ENCODE measurements at places on chromosomes 16 and 17. TPM values are rescaled to one million over a fixed set of nuclear protein-coding genes. Genes with fewer than 3 reads are reported as not detected.
A peak's percentile ranks its signal among the peaks of the same experiment; 100 is the strongest.

GRCh38 chr16:49800876-49801275 is 55.0 kb downstream of the ZNF423 start:
- DNase-seq, result no peak

The ITPRIPL2 gene
- total RNA-seq, result 47.4 TPM

DNA sequence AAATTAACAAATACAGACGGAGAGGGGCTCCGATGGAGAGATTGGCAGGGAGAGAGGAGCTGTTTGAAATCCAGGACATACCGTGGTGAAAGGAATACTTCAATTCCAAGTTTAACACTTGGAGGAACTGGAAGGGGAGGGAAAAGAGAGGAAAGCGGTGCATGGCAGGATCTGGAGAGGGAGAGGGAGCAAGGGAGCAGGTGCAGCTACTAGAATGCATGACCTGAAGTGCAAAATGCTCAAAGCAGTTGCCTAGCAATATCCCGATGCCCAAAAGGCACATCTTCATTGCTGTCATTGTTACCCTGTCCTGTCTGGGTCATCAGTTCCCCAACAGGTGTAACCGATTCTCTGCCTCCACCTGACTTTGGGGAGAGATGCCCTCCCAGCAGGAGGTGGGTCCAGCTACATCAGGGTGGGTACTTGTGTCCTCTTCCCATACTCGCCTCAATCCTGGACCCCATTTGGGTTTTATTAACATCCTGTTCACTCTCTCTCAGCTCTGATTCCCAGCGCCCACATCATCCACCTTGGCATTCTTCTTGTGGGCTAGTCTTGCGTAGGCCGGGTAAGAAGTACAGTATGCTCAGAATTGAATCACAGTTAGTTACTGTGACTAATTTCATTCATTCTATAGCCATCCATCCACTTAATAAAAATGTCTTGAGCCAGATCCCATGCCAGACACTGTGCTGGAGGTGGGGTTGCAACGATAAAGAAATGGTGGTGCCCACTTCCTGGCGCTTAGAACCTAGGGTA is 37.4 kb upstream of the EMP2 start:
- DNase-seq, result no peak

The SLC6A2 gene
- total RNA-seq, result 2.6 TPM

DNA sequence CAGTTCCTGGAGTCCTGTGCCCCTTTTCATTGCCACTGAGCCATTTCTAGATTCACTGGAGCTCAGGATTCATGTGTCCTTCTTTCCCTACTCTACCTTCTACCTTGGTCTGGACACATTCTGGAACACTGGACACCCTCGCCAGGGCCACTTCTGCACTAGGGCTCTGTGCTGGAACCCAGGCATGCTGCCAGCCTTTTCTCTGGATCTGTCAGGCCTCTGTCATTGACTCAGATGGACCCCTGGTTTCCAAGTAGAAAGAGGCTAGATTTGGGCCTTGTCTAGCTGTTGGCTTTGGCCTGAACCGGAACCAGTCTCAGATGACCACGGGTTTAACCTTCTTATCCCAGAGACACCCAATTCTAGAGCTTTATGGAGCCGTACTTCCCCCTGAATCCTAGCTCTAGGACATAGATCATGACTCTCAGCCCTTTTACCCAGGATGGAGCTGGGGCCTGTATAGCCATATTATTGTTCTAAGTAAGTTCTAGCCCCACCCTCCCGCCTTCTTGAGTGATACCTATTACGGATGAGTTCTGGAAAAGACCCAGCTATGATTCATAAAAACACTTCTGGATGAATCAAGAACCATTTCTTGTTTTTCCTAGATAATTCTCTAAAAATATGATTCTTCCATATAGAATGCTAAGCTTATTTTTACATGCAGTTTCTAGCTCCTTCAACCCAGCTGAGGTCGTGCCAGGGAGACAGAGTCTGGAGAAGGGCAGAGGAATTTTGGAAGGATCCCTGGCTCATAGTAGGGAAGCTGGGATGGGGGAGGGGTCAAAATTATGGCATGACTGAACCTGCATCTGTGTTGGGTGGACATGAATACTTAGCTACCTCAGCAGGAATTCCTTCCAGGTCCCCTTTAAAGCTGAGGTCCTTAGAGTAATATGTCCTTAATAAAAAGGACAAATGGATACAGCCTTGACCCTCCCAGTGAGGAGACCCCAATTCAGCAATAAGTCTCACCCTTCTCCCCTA is 1.1 kb upstream of the CHRNB1 start:
- DNase-seq, result no peak

The TBC1D3B gene
- 2.9 TPM for total RNA-seq

GRCh38 chr16:2009791-2010510 is at the start of gene ZNF598:
ZNF598 (minus strand) TSS chr16:2009821.
- peak; percentile 88 for DNase-seq

GRCh38 chr17:1275962-1276736 is 3.3 kb upstream of the TRARG1 start:
- peak; percentile 40 for DNase-seq

DNA sequence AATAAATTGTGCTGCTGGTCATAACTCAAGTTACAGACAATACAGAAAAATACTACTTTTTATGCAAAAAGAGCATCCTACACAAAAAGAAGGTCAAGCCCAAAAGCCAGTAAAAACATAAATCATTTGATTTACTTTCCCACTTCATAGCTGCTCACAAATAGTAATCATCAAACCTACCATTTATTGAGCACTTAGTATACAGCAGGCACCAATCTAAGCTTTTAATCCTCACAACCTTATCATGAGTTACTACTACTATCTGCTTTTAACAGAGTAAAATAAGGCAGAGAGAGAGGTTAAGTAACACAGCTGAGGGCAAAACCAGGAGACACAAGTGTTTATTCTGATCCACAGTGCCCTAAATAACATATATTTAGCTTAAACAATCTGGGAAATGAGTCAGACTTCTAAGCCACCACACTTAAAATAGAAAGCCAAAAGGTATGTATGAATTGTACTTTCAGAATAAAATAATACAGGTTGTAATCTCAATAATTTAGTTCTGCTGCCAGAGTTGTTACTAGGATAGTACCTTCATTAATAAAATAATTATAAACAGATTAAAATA is 1.7 kb upstream of the AARS1 start:
- DNase-seq, result no peak

The PRAC2 gene
- not detected for total RNA-seq

- DNase-seq, result no peak
Measured at GRCh38 chr17:65371702-65372101, 189.7 kb downstream of the AXIN2 start.

- no peak for DNase-seq
Measured at GRCh38 chr16:12664164-12664733, 139.4 kb downstream of the CPPED1 start.

DNA sequence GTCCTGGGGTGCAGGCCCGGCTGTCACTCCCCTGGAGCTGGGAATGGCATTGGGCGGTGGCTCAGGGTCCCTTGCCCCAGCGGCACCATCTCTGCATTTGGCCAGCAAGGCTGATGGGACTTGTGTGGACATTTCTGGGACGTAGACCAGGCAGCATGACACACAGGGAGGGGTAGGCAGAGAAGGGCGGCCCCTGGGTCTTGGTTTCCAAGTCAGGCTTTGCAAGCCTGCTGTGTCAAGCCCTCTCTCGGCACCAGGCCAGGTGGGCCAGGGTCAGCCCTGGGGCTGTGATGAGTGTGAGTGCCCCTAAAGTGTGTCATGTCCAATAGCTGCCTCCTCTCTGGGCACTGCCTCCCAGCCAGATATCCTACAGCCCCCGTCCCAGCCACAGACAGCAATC is 335.2 kb downstream of the SEC14L1 start:
- no peak for DNase-seq

The C17orf78 gene
- total RNA-seq, result not detected

DNA sequence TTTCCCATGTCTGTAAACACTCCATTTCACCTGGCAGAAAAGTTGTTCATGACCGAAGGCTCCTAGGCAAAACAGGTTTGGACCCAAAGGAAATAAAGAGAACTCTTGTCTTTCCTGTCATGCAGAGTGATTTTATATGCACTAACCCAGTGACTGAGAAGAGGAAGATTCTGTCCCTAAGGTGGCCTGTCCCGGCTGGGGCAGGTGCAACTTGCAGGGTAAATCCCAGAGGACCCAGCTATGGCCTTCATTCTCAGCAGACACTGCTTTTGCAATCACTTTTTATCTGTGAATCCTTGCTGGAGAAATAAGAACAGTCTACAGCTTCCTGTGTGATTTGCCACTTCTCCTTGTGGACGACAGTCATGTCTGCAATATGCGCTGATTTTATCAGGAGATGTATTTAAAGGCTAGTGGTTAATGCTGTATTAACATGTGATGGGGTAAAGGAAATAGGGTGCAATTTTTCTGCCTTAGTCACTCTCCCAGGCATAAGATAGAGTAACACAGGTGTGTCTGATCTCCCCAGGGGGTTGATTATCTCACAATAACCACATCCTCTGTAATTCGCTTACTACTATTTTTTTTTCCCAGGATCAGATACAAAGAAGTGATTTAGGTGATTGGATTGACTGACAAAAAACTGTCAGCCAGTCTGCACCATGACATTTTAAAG is 696.8 kb upstream of the SOX9 start:
- DNase-seq, result no peak

The MYCBPAP gene
- not detected for total RNA-seq

- DNase-seq, result no peak
Measured at GRCh38 chr16:51922476-51922875, 624.5 kb downstream of the TOX3 start.

DNA sequence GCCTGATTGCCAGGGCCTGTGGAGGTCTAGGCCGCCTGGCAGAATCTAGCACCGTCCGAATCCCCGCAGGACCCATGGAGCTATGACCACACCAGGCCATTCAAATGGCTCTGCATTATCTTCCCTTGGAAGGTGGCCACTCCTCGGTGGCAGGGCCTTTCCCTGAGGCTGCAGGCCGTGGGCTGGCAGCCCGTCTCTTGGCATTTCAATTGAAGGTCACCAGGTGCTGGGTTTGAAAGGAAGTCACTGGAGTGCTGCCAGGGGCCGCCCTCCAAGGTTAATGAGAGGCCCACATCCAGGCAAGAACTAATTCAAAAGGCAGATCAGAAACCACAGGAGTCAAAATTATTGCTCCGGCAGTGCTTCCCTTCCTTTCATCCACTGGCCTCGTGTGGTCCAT is 27.7 kb upstream of the CACNG5 start:
- DNase-seq, result no peak

DNA sequence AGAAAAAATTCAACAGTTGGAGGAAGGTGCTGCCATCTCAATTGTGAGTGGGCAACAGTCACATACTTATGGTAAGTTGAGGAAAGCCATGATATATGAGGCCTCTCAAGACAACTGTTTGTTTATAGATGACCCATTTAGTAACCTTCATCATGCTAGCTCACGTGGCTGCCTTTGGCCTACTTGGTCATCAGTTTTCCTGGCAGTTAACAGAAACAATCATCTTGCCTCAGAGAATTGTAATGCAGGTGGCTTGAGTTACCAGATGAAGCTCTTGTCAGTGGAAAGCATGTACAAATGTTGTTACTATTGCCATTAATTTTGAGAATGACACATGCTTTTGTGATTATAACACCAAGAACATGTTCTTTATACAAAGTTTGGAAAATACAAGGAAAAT is 14.7 kb downstream of the TPPP3 start:
- DNase-seq, result no peak

DNA sequence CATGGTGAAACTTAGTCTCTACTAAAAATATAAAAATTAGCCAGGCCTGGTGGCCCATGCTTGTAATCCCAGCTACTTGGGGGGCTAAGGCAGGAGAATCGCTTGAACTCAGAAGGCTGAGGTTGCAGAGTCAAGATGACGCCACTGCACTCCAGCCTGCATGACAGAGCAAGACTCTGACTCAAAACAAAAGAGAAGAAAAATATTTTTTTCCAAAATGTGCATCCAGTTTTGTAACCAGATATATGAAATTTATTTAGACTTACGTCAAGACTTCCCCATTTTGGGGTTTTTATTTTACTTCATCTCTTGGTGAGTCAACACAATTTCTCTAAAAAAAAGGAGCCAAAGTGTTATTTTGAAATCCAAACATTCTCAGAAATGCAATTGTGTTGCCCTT is 5.5 kb upstream of the TM4SF5 start:
- DNase-seq, result no peak

The ENKD1 gene
- total RNA-seq, result 5.1 TPM

DNA sequence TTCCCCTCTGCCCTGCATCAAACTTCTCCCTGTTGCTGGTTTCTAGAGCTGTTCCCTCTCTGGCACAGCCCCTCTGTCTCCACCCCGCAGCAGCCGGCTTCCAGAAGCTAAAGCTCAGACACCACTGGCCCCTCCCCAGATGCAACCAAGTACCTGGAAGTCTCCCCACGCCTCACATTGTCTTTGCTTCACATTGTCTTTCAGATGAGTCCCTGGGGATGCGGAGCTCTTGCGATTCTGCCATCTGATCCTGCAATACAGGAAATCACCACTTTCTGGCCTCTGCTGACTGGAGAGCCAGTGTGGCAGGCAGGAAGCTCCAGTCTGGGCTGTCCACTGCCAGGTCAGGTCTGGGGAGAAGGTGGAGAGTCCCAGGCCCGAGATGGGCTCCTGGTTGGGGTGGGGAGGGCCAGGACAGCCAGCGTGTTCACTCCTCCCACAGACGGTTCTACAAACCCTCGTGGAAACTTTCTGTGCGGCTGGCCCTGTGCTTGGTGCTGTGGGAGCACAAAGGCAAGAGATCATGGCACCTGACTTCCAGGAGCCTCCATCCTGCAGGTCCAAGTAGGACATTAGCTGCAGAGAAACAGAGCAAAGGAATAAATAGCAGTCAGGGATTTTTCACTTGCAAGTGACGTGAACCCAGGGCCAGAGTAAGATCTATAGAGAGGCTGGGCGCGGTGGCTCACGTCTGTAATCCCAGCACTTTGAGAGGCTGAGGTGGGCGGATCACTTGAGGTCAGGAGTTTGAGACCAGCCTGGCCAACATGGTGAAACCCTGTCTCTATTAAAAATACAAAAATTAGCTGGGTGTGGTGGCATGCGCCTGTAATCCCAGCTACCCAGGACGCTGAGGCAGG is 47.9 kb upstream of the MAP3K14 start:
- DNase-seq, result no peak

The ULK2 gene
- 35.2 TPM for total RNA-seq

GRCh38 chr17:19539040-19539399 is 5.4 kb downstream of the SLC47A1 start:
- no peak for DNase-seq

DNA sequence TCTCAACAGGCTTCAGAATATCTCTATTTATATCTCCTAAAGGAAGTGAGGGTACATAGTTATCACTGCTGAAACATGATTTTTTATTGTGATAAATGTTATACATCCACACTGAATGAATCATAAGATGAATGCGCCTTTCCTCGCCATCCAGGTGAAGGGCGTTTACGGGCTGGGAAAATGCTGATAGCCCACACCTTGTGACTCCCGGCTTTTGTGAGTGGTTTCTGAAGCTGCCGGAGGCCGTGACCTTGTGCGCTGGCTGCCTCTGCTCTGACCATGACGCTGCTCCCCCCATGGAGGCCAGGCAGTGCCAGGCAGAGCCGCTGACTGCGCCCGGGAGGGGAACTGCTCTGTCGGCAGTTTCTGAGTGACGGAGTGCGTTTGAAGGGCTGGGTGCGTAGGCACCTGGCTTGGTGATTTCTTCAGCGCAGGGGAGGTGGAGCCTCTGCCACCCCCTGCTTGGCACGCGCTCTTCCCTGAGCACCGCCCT is 97.2 kb downstream of the RAP1GAP2 start:
- DNase-seq, result no peak

- no peak for DNase-seq
Measured at GRCh38 chr17:19873346-19873745, 5.6 kb upstream of the ULK2 start.

The USH1G gene
- 2.9 TPM for total RNA-seq

All from umbilical cord (tissue), 2 donors.